Astrocyte (in vitro differentiated cells and primary cell): ENCODE measurements at places on chromosomes 1 and 21. TPM values are rescaled to one million over a fixed set of nuclear protein-coding genes. Genes with fewer than 3 reads are reported as not detected.

Gene GABRD
- total RNA-seq: not detected in 2 replicates

Gene GUCA2B
- total RNA-seq: not detected in 2 replicates

Gene FTCD
- total RNA-seq: 1.9 and 2.0 TPM in 2 replicates

Gene FMO2
- not detected in 2 replicates for total RNA-seq

Gene ITLN2
- total RNA-seq: not detected in 2 replicates

Gene CASQ1
- total RNA-seq: 1.7 and 2.1 TPM in 2 replicates

Gene NGF
- 12.5 and 12.9 TPM in 2 replicates for total RNA-seq

Gene S100A14
- 0.38 and 0.57 TPM in 2 replicates for total RNA-seq

Gene FCRLA
- 0.38 and 0.45 TPM in 2 replicates for total RNA-seq

Gene PRKAB2
- 48.5 and 49.0 TPM in 2 replicates for total RNA-seq

Gene SLFNL1
- total RNA-seq: 0.14 and 0.18 TPM in 2 replicates

Gene BEND5
- 1.4 and 2.7 TPM in 2 replicates for total RNA-seq

Gene FCRL3
- total RNA-seq: not detected in 2 replicates

Gene LCE1B
- not detected in 2 replicates for total RNA-seq

Gene SYT14
- total RNA-seq: 3.9 and 6.1 TPM in 2 replicates

Gene HSD3B2
- total RNA-seq: not detected in 2 replicates

Gene HCRTR1
- total RNA-seq: not detected in 2 replicates

Gene IBA57
- total RNA-seq: 3.8 and 4.9 TPM in 2 replicates

Gene GPX7
- 4.2 and 5.7 TPM in 2 replicates for total RNA-seq

Gene IL22RA1
- total RNA-seq: not detected in 2 replicates

Gene RIPK4
- 1.1 and 1.8 TPM in 2 replicates for total RNA-seq

Gene LRRC3
- total RNA-seq: 5.2 and 5.6 TPM in 2 replicates

Gene UBE2U
- not detected in 2 replicates for total RNA-seq

Gene EFNA4
- total RNA-seq: 11.8 TPM in 2 replicates

Gene CD1B
- not detected in 2 replicates for total RNA-seq

Gene LRRC39
- total RNA-seq: 0.22 and 0.57 TPM in 2 replicates

Gene KRTAP13-2
- total RNA-seq: not detected in 2 replicates

Gene TMPRSS15
- total RNA-seq: not detected in 2 replicates

Gene NR5A2
- total RNA-seq: 0.12 and 0.39 TPM in 2 replicates

Gene KLHDC8A
- 0.39 and 0.50 TPM in 2 replicates for total RNA-seq

Gene TSTD1
- total RNA-seq: 9.5 TPM in 2 replicates

Gene XCL2
- total RNA-seq: not detected in 2 replicates

Gene STIL
- total RNA-seq: 5.1 and 8.8 TPM in 2 replicates

Gene OR2L5
- total RNA-seq: not detected in 2 replicates

Gene WNT9A
- 2.6 and 4.1 TPM in 2 replicates for total RNA-seq

Gene TMPRSS3
- not detected in 2 replicates for total RNA-seq

Gene SLAMF6
- not detected in 2 replicates for total RNA-seq

Gene ATAD3C
- total RNA-seq: 1.8 and 2.5 TPM in 2 replicates

Gene CYP4X1
- total RNA-seq: 0.24 TPM in 1 of 2 replicates, not detected in the other

Gene RGS13
- total RNA-seq: not detected in 2 replicates

Gene PSRC1
- 4.5 and 7.7 TPM in 2 replicates for total RNA-seq

Gene PRDM16
- 0.43 and 1.5 TPM in 2 replicates for total RNA-seq

Gene RSPO1
- total RNA-seq: not detected in 2 replicates

Gene TMEM240
- total RNA-seq: 7.0 and 9.0 TPM in 2 replicates

Gene SOD1
- total RNA-seq: 202 and 236 TPM in 2 replicates

Gene SPRR2A
- not detected in 2 replicates for total RNA-seq

Gene CFAP107
- total RNA-seq: not detected in 2 replicates

Gene VHLL
- total RNA-seq: 0.34 TPM in 1 of 2 replicates, not detected in the other

Gene PLA2G2C
- total RNA-seq: not detected in 2 replicates

Gene NTNG1
- total RNA-seq: 6.7 and 8.1 TPM in 2 replicates

Gene NID1
- 73.0 and 76.8 TPM in 2 replicates for total RNA-seq

Gene AMPD1
- total RNA-seq: not detected in 2 replicates

Gene KCNQ4
- total RNA-seq: 0.89 and 1.5 TPM in 2 replicates

Gene FAAP20
- 114 and 124 TPM in 2 replicates for total RNA-seq

Gene WNT4
- 0.91 and 1.2 TPM in 2 replicates for total RNA-seq

Gene CLDN8
- total RNA-seq: not detected in 2 replicates

Gene SPRR2B
- not detected in 2 replicates for total RNA-seq

Gene NPHS2
- total RNA-seq: not detected in 2 replicates

Gene FCRL5
- total RNA-seq: not detected in 2 replicates

Gene SELENBP1
- 7.2 and 7.3 TPM in 2 replicates for total RNA-seq
